ENCODE measurements at places on chromosomes 7 and 10. TPM values are rescaled to one million over a fixed set of nuclear protein-coding genes. Genes with fewer than 3 reads are reported as not detected.

The SERPINE1 gene
- 0.14 TPM for total RNA-seq

- H3K27ac ChIP-seq: no peak overlapping the region
- no peaks in the 10 kb centered on the region for H3K4me1 ChIP-seq
- DNase-seq: no peak
- no peak overlapping the region for H3K4me3 ChIP-seq
- no peaks in the 10 kb centered on the region for H3K27me3 ChIP-seq
- no peaks in the 10 kb centered on the region for H3K36me3 ChIP-seq
Measured at GRCh38 chr10:107894516-107894915, 730.0 kb upstream of the SORCS1 start.

The IL6 gene
- total RNA-seq: 0.46 TPM

The SEMA4G gene
- total RNA-seq: 0.53 TPM

- no peak overlapping the region for H3K4me3 ChIP-seq
- no peaks in the 10 kb centered on the region for H3K27me3 ChIP-seq
- no peak overlapping the region for H3K27ac ChIP-seq
- peaks cover 6% of the 10 kb centered on the region for H3K36me3 ChIP-seq
- no peak for DNase-seq
Measured at GRCh38 chr10:96986200-96986856, 154.2 kb downstream of the LCOR start.

The ADAM8 gene
- total RNA-seq: 218 TPM

The PHYHIPL gene
- total RNA-seq: not detected

The CCDC136 gene
- 4.6 TPM for total RNA-seq

GRCh38 chr10:50552308-50552707 is 71.4 kb downstream of the SGMS1 start:
- no peak overlapping the region for H3K27ac ChIP-seq
- H3K4me1 ChIP-seq: peaks cover 20% of the 10 kb centered on the region
- no peaks in the 10 kb centered on the region for H3K27me3 ChIP-seq
- H3K36me3 ChIP-seq: peaks cover 8% of the 10 kb centered on the region

DNA sequence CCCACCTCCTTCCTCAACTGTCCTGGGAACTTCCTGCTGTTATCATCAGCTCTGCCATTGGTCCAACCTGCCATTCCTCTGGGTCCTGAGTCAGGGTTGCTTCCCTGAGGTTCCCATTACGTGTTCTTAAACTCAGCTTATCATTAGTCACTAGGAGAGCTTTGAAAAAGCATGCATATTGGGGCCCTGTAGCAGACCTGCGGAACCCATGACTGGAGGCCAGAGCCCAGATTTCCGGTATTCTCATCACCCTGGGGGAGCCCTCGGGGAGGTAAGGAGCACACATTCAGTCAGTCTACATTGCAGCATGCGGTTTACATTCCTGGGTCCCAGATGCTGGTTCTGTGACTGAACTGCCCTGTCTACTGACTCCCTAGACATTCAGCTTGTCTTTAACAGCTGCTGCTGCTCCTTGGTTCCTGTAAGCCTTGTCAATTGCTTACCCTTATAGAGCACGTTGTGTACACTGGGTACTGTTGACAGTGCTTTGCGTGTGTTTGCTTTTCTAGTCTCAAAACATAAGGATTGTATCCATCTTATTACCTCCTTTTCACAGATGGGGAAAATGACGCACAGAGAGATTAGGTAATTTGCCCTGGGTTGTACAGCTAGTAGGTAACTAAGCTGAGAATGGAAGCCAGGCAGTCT is 12.8 kb downstream of the CDHR3 start:
- DNase-seq: no peak
- no peaks in the 10 kb centered on the region for H3K36me3 ChIP-seq
- no peaks in the 10 kb centered on the region for H3K4me1 ChIP-seq
- H3K27me3 ChIP-seq: peaks cover 7% of the 10 kb centered on the region

The HOXA7 gene
- total RNA-seq: not detected

DNA sequence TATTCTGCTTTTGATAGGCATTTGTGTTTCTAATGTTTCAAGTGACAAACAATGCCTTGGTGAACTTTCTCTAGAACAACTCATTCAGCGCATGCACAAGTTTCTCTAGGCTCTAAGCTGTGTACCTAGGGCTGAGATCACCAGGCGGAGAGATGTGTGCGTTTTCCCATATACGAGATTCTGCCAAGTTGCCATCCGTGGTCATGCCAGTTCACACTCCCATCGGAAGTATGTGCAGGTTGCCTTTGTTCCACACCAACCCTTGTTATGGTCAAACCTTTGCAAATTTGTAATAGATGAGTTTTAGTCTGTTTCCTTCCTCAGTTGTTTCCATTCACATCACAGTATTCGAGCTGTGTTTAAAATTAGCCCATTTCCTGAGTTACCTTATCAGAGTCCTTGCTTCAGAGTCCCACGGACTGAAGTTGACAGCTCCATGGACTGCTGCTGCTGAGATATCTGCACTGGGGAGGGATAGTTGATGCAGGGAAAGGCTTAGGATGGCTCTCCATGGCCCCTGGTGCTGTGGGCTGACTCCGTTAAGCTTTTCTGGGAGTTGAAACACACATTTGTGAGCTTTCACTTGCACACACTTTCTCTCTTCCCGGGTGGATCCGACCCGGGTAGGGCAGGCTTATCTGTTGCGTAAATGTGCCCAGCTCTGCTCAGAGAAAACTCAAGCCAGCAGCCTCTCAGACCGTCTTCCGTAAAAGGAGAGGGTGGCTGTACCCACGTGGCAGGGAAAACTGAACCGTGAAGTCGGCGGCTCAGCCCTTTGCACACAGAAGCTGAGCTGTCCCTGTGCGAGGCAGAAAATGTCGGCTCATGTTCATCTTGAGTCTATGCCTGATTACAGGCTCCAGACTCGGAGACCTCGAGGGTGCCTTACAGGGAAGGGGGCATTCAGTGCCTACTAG is 49.4 kb downstream of the HK1 start:
- no peaks in the 10 kb centered on the region for H3K27me3 ChIP-seq
- H3K4me3 ChIP-seq: peak overlapping the region; percentile 77
- peaks cover 4% of the 10 kb centered on the region for H3K36me3 ChIP-seq
- peaks cover 82% of the 10 kb centered on the region for H3K4me1 ChIP-seq

The GARS1 gene
- total RNA-seq: 609 TPM

The FAM221A gene
- total RNA-seq: 10.1 TPM

Measured in activated T-cell treated with anti-CD3 and anti-CD28 coated beads, Interleukin-2, amount 50 U/mL, for 72 hours (primary cell).